NCI-H345 (cell line): ENCODE measurements at places on chromosomes 12 and 14.

GRCh38 chr14:82854131-82854530 is 1320.5 kb upstream of the SEL1L start:
- no peak for DNase-seq

GRCh38 chr12:62834406-62834805 is 100.5 kb downstream of the PPM1H start:
- DNase-seq, result no peak

GRCh38 chr12:52819731-52820510 is 6.0 kb upstream of the KRT4 start:
- no peak for DNase-seq

- DNase-seq, result no peak
These were observed 316.4 kb downstream of the BCAT1 start for GRCh38 chr12:24632466-24632865.

GRCh38 chr12:6124411-6125309 is at the start of gene VWF:
VWF (minus strand) TSS chr12:6124670; CDS start chr12:6123196, 1,474 bp downstream.
- DNase-seq, result no peak

GRCh38 chr12:57124261-57124877 is 3.9 kb upstream of the LRP1 start:
- peak; percentile 72 for DNase-seq

DNA sequence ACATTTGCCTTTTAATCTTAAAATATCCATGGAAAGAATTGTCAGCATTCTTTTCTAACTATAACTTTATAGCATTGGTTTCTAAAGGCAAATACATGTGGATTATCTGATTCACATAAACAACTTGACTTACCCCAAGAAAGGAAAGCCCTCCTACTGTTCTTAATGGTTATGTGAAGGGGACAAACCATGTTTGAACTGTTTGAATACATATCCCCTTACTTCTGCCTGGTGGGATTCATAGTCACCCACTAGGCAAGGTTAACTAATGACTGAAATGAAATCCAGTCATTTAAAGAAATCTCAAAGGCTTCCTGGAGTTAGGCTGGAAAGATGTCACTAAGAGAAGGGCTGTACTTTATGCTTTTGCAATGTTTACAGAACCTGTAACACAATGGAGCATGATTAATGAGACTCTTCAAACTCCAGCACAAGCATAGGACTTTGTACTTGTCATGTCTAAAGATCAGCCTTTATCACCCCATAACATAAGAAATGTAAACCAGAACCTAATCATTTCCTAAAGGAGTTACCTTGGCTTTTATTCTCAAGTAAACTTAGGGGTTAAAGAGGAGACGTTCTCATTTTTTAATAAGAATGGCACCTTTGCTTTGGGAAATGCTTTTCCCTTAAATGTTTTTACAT is 10.2 kb upstream of the FLRT2 start:
- DNase-seq, result peak; percentile 44

GRCh38 chr12:93698307-93699092 is 21.3 kb downstream of the CRADD start:
- DNase-seq, result peak; percentile 8

DNA sequence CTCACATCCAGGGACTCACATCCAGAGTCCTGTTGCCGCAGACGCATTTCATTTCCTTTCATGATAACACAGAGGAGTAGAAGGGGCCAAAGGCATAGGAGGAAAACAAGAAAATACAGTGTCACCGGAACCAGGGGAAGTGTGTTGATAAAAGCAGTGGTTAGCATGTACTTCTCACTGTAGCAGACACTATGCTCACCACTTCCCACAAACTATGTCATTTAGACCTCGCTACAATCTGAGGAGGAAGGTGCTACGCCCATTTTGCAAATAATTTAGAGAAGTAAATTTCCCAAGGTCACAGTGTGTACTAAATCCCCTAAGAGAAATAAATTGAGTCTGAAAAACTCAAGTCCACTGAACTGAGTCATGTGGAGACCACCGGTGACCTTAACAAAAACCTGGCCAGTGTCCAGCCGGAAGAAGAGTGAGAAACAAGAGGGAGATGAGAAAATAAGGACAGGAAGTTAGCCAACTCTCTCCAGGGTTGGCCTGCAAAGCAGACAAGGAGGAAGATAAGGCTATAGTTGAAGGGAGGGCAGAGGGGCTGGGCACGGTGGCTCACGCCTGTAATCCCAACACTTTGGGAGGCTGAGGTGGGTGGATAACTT is 25.8 kb upstream of the TMCC3 start:
- DNase-seq, result no peak

DNA sequence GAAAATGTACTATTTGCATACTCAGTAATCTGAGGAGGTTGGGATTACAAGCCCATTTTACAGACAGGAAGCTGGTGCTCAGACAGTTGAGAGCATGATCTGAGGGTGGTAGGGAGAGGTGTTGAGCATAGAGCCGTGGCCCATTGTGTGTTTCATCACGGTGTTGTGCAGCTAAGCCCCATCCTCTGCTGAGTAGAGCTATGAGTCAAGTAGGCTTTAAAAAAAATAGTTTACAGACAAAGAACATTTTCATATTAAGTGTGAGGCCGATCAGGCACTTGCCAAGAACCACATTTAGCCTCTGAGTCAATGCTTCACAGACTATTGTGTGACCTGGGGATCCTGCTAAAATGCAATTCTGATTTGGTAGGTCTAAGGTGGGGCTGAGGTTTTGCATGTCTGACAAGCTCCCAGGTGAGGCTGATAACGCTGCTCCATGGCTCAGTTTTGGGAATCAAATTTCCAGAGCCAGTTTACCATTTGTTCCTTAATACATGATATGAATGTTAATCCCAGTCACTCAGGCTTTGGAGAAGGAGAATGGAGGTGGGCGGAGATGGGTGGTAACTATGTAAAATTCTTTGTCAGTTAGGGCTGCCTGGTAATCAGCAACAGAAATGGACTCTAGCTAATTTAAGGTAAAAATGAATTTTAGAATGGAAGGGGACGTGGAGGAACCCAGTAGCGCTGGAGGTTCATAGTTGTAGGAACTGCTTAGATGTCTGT is 22.2 kb downstream of the ZNF664 start:
- no peak for DNase-seq

- no peak for DNase-seq
These were observed 67.0 kb upstream of the CCDC198 start for GRCh38 chr14:57560681-57561080.

DNA sequence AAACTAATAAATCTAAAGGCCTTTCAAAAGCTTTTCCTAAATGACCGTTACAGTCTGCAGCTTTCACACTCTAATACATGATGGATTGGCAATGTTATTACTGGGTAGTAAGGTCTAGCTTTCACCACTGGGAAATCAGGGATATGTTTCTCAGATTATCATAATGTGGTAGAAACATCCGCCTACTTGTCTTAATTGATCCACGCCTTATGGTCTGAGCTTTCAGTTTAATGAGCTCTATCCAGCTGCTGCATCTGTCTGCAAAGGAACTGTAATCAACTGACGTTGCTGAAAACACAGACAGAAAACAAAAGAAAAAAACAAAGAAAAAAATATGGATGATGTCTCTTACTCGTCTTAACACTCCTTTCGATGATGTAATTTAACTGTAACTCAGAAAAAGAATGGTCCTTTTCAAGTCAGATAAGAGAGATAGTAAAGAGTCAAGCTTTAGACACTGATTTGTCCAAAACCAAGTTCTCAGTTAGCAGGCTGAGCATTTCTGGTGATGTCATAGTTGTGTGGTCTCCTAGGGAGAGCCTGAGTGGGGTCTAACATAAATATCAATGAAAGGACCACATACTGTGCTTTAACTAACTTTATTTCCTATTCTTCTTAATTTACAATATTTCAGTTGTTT is 85.9 kb downstream of the C2CD5 start:
- DNase-seq, result no peak

- DNase-seq, result no peak
These were observed 4.3 kb upstream of the APPL2 start for GRCh38 chr12:105240228-105240627.

GRCh38 chr12:71804505-71804904 is 35.1 kb upstream of the TBC1D15 start:
- DNase-seq, result no peak

- DNase-seq, result peak; percentile 73
These were observed 4.4 kb downstream of the ZBTB42 start for GRCh38 chr14:104805326-104805678.

- no peak for DNase-seq
These were observed 26.2 kb upstream of the DYNC1H1 start for GRCh38 chr14:101937926-101938767.

GRCh38 chr14:68986225-68986624 is 7.1 kb upstream of the ACTN1 start:
- no peak for DNase-seq

DNA sequence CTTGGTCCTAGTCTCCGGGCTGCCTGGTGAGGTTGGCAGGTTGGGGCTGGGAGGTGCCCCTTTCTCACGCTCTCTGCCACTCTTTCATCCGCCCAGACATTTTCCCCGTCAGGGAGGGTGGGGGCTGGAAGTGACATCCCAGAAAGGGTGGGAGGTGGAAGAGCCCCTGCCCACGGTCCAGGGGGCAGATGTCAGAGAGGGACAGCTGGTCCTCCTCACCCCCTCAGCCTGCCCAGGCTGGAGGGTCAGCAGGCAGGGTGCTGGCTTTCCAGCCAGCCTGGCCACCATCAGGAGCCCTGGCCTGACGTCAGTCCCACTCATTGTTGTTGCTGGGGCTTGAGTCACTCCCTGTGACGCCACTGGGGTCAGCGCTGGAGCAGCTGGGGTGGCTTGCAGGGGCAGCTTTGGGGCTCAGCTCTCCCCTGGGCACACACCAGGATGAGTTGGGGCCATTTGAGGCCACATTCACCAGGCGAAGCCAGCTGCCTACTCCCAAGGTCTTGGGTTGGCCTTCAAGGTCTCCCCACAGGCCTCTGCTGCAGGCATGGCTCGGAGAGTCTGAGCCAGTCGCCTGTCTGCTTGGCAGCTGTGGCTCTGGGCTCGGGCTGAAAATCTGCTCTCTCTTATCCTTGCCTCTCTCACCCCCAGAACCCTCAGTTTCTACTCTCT is 5.7 kb upstream of the ATG101 start:
- DNase-seq, result no peak

DNA sequence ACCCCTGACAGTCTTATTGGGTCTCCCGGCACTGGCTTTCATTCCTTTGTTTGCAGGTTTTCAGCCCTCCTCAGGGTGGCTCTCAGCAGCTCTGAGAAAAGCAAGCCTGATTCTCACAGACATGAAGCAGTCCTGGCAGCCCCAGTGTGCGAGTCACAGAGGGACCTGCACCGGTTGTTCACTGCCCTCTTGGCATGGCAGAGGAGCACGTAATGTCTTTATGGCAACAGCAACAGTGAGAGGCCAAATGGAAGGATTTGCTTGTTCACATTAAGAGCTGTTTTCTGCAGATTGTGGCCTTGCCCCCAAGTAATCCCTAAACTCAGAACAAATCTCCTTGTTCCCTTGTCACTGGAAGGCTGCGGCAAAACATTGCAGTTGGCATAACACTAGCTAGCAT is 3.4 kb downstream of the KCNA5 start:
- peak; percentile 17 for DNase-seq

DNA sequence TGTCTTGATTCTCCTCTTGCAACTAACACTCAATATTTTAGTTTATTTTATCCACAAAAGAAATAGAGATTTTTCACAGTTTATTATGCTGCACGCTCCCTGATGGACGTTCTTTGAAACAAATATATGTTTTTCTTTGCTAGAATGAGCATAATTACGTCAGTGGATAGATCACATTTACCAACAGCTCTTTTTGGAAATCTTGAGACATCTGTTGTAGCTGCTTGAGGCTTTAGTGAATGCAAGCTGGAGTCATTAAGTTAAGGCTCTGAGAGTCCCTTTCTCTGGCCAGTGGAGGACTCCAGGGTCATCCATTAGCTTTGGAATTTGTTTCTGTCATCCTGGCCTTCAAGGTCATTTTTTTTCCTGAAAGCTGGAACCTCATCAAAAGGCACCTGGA is 405.6 kb upstream of the TMEM132C start:
- no peak for DNase-seq
